Hypothalamus (tissue), 51 donors: ENCODE measurements at places on chromosomes 7 and 10.

DNA sequence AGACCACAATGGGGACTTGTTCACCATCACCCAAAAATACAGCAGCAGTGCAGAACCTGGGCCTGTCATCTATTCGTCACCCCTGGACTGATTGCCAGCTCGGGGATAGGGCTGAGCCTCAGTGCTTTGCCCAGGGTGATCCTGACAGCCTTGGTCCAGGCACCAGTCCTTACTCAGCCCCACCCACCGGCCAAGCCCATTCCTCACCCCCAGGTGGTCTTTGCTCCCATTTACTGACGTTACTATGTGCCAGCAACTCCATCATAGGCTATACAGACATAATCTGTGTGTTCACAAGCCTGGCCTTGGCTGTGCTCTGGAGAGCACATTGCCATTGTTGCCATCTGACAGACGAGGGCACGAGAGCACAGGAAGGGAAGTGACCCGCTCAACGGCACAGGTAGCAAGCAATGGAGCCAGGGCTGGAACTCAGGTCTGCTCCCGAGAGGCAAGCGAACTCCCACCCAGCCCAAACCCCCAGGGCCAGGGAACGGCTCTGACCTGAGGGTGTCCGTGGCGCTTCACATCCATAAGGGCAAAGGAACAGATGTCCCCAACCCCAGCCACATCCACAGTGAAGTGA is 6.8 kb downstream of the ATG9B start:
- DNase-seq, result no peak

DNA sequence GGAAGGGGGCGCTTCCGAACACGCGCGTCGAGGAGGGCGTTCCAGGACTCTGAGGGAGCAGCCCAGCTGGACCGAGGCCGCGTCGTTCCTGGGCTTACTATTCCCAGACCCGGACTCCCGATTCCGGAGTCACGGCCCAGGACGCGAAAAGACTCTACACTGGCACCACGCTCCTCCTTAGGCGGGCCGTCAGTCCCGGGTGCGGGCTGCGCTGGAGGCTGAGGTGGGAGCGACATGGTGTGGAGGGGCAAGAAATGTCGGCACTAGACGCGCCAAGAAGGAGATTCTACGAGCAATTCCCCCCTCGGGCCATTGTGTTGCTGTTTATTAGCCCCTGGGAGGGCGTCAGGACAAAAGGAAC is 584 bp upstream of the RUNDC3B start:
- no peak for DNase-seq

GRCh38 chr7:93117327-93117726 is 452 bp downstream of the SAMD9 start:
- DNase-seq, result no peak

GRCh38 chr10:101778781-101779543 is 3.0 kb upstream of the FGF8 start:
- no peak for DNase-seq
